NCI-H1092 (cell line): ENCODE measurements at places on chromosomes 5 and 9.

- peak; percentile 57 for DNase-seq
Measured at GRCh38 chr5:111756581-111757354, at the start of gene NREP. Gene NREP, minus strand, starts transcription at chr5:111757194. Its CDS starts 1,422 bp downstream, at chr5:111755772.

DNA sequence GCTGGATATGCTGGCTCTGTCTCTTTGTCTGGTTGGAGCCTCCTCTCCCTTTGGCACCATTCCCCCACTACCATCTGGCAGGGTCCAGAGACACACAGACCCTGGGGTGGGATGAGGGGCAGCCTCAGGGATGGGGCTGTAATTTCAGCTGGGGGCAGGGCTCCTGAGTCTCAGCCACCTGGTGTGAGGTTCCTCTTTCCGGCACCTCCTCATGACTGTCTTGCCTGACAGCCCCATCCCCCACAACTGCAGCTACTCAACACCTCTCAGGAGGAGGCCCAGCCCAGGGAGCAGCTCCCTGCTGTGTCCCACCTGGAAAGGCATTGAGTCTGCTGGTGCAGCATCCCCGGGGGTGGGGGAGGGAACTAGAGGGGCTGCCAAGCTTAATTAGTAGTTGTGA, 11.7 kb upstream of the RPS14 start:
- DNase-seq, result peak; percentile 47

DNA sequence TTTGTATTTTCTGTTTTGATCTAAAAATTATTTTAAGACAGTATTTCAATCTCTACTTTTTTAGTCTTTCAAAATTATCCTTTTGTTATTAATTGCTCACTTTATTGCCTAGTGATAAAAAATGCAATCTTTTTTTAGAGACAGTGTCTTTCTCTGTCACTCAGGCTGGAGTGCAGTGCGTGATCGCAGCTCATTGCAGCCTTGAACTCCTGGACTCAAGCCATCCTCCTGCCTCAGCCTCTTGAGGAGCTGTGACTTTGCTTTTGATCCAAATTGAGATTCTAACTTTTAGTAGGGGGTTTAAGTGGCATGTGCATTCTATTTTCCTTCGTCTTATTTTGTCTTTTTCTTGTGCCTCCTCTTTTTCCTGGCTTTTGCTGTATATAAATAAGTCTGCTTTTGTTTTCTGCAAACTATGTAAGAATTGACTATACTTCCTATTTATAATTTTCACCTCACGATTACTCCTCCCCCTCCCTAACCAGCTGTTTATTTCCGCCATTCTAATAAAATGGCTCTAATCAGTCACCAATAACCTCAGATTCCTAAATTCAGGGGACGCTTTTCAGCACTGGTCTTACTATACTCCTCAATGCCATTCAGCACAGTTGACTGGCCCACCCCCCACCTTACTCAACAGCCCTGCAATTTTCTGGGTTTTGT, 32.3 kb downstream of the KLF9 start:
- DNase-seq, result no peak

DNA sequence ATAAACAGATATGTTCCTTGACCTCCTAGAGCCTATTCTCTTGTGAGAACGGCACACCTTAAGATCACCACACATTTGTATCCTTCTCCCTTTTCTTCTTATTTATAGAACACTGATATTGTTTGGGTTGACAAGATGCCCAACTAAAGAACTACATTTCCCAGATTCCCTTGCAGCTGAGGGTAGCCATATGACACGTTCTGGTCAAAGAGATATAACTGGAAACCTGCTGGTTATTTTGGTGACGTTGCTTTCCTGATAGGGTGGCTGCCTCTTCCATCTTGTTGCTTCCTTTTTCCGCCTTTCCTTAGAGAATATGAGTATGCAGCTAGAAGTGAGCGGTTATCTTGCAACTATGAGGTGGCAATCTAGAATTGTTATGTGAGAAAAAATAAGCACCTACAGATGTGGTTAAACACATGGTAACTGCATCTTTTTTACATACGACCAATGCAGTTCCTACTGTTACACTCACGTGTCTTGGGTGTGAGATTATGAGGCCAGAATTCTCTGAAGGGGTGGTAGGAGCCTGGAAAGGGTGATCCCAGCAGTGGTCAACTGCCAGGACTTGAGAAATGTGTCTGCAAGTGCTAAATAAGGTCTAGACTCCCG, 72.9 kb downstream of the SEC61B start:
- DNase-seq, result no peak

GRCh38 chr9:99356512-99356971, 134.5 kb downstream of the SEC61B start:
- no peak for DNase-seq

DNA sequence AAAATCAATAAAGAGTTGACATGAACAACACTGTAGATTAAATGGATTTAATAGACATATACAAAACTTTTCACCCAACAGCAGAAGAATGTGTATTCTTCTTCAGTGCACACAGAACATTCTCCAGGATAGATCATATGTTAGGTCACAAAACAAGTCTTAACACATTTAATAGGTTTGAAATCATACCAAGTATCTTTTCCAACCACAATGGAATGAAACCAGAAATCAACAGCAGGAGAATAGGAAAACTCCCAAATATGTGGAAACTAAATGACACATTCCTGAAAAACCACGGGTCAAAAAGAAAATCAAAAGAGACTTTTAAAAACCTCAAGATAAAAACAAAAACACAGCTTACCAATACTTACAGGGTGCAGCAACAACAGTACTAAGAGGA, 790.1 kb upstream of the ZNF608 start:
- no peak for DNase-seq

GRCh38 chr5:146890731-146891440, 12.3 kb upstream of the PPP2R2B start:
- no peak for DNase-seq

- no peak for DNase-seq
Measured at GRCh38 chr9:16278326-16278999, 592.0 kb downstream of the BNC2 start.

DNA sequence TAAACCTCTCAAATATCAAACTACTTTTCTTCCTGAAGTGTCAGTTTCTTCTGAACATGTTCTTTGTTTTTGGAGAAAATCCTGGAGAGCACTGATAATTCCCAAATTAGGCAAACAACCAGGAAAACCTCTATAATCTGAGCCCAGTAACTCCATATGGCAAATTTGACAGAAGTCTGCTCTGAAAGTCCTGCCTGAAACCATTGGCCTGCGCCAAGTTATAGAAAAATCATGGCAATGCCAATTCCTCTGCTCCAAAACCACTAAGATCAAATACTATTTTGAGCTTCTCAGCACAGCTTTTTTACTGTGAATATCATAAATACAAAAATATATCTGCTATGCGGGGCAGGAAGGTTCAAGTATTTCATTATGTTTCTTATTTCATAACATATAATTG, 45.9 kb downstream of the PDE4D start:
- no peak for DNase-seq

DNA sequence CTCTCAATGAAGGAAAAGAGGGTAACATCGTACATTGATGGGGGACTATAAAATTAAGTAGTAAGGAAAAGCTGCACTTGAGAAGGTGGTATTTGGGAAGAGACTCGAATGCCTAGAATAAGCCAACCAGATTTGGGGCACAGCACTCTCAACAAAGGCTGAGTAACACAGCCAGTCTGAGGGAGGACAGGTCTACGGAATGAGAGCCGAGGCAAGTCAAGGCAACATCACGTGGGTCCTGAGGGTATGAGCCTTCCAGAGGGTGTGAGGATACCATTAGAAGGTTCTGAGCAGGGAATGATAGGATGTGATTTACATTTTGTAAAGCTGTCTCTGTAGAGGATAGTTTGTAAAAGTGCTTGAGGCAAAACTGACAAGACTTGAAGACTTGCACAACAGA, 434.1 kb downstream of the RAB3C start:
- no peak for DNase-seq

- DNase-seq, result no peak
Measured at GRCh38 chr5:114657342-114658130, 295.7 kb downstream of the KCNN2 start.
